ENCODE measurements at places on chromosomes 7 and 10.
A peak's percentile ranks its signal among the peaks of the same experiment; 100 is the strongest.

GRCh38 chr7:99631295-99632109, 14.8 kb downstream of the ZSCAN25 start:
- DNase-seq, result peak; percentile 16

DNA sequence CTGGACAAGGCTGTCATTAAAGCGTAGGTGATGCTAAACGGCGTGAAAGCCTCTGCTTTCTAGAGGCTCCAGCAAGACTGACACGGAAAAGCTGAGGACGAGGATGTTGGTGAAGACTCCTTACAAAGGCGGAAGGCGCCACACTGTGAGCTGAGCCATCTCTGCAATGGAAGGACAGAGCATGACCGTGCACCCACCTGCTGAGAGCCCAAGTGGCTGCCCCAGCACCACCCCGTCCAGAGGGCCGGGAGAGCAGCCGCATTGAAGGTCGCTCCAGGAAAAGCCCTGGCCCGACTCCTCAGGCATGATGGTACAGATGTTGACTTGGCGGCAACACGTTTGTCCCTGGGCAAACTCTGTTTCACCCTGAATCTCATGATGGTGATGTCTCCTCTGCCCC, 492.7 kb downstream of the DNAJB6 start:
- DNase-seq, result no peak

- peak; percentile 2 for DNase-seq
These were observed 196.1 kb upstream of the LRGUK start for GRCh38 chr7:133931053-133931452.

DNA sequence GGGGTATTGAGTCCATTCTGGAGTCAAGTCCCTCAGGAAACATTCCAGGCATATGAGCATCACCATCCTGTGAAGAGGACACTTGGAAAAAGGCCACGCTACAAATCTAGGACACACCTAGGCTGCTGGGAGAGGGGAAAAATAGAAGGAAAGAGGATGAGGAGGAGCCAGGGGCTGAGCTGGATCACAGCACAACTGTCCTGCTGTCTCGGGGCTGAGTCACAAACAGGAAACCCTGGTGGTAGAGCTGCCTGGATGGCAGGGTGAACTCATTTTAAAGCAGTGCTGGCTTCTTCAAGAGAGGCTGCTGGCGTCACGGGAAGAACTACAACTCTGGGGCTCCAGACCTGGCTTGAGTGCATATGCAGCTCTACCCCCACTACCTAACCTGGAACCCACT, 151.5 kb downstream of the RNF216 start:
- peak; percentile 92 for DNase-seq

Data from ELR (cell line).